ENCODE measurements at places on chromosomes 5 and 9. TPM values are rescaled to one million over a fixed set of nuclear protein-coding genes. Genes with fewer than 3 reads are reported as not detected.

TMOD1 gene
- total RNA-seq = 2.1 TPM

PCDHGB1 gene
- total RNA-seq = 1.9 TPM

SLC46A2 gene
- total RNA-seq = not detected

CTXN3 gene
- total RNA-seq = not detected

WNK2 gene
- total RNA-seq = 5.9 TPM
